GOT3 (cell line): ENCODE measurements at places on chromosomes 13 and 19.

GRCh38 chr13:33763021-33763420 is 54.9 kb upstream of the RFC3 start:
- DNase-seq = no peak

- no peak for DNase-seq
Measured at GRCh38 chr13:113087923-113088690, 17.5 kb upstream of the F7 start.

GRCh38 chr19:1944088-1944915 is 3.3 kb downstream of the CSNK1G2 start:
- DNase-seq = no peak

DNA sequence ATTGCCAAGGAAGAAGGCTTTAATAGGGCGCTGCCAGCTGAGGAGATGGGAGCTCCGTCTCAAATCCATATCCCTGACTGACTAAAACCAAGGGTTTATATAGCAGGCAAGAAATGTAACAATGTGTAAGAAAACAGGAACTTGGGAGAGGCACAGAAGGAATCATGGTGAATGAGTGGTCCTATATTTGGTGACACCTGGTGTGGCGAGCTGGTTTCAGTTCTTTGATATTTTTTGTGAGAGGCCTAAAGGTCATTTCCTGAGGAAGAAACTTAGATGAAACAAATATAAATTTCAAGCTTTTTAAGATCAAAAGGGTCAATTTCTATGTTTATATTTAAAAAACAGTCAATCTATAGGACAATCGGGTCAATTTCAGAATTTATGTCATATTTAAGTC is 826.3 kb downstream of the SLITRK6 start:
- DNase-seq = no peak

DNA sequence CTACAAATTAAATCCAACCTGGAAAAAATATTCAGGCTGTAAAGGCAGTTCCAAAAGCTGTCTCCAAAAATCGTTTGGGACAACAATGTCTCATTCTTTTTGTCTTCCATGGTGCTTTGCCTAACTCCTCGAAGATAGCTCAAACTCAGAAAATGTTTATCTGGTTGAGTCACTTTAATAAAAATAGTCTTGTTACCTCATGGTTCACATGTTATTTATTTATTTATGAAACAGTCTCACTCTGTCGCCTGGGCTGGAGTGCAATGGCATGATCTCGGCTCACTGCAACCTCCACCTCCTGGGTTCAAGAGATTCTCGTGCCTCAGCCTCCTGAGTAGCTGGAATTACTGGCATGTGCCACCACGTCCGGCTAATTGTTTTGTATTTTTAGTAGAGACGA is 4.9 kb upstream of the BRD4 start:
- DNase-seq = no peak

- DNase-seq = no peak
Measured at GRCh38 chr13:23983671-23984070, 86.4 kb upstream of the C1QTNF9B start.

GRCh38 chr13:102868366-102868936 is 22.6 kb downstream of the ERCC5 start:
- DNase-seq = no peak

- DNase-seq = no peak
Measured at GRCh38 chr13:37263871-37264270, 158.4 kb upstream of the CSNK1A1L start.

DNA sequence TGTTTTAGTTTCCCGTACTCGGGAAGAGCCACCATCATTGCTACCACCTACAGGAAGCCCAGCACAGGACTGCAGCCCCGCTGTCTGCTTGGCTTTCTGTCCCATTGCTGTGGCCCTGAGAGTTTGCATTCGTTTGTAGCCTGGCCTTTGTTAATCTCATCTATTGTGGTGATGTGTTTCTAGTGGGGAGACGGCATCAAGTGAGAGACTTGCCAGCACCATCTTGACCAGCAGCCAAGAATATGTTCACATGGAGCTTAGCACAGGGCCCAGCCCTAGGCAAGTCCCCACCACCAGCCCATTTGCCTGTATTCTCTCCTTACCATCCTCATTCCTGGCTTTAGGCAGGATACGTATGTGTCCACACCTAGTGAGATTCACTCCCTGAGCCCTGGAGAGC is 17.3 kb upstream of the OVOL3 start:
- DNase-seq = no peak

GRCh38 chr19:50647879-50648615 is 1.2 kb upstream of the C19orf81 start:
- no peak for DNase-seq
